ENCODE measurements at places on chromosomes 2 and 18.

DNA sequence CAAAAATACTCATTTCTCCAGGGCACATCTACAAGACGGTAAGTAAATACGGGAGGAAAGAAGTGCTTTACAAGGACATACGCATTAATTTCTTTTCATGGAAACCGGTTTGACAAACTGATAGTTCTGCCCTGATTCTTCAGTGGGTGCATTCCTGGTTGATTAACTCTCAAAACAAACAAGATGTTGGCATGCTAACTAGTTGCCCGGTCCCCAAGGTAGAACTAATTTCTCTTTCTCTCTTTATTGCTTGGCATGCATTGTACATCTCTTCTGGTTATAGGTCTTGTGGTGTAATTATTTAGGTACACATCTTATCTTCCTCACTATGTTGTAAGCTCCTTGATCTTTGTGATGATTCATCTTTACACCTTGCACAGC is 46.9 kb upstream of the SPATS2L start:
- DNase-seq: no peak

DNA sequence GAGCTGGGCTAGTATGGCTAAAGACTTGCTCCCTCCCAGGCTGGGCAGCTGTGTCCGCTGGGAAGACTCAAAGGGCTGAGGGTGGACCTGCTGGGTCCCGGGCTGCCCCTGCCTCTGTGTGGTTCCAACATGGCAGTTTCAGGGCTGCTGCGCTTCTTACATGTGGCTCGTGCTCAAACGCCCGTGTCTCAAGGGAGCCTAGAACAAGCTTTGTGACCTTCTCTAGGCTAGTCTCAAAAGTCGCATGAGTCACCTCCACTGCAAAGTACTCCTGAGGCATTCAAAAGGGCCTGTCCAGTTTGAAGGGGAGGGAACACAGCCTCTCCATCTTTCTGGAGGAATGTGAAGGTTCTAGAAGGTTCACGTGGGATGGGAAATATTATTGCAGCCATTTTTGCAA is 44.7 kb upstream of the RAB31 start:
- no peak for DNase-seq

- no peak for DNase-seq
Observed at GRCh38 chr2:235659767-235660322, 166.0 kb downstream of the AGAP1 start.

DNA sequence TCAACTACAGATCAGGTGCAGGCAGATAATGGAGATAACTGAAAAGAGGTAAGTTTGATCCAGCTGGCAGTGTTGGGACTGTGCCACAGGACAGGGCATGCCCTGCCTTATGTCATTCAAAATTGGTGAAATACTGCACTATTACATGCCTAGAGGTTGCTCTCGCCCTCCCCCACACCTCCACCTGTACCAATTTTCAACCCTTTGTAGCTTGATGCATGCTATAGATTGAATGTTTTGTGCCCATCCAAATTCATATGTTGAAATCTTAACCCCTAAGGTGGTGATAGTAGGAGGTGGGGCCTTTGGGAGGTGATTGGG is 72.1 kb upstream of the LYPD6B start:
- DNase-seq: no peak

DNA sequence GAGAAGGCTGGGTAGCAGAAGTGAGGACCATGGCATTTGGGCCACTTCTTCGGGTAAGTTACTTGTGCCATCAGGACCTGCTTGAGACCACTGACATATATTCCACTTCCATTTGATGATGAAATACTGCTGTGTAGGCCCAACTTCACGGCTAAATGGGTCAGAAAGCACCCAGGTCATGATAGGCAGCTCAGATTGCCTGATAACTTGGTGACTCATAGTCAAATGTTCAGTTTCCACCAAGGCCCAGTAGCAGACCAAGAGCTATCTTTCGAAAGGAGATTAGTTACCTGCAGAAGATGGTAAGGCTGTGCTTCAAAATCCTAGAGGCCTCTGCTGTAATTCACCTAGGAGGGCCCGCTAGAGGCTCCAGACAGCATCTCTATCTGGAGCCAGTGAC is 31.8 kb upstream of the MEX3C start:
- DNase-seq: no peak

GRCh38 chr2:133123904-133124303 is 444.4 kb downstream of the NCKAP5 start:
- DNase-seq: no peak

DNA sequence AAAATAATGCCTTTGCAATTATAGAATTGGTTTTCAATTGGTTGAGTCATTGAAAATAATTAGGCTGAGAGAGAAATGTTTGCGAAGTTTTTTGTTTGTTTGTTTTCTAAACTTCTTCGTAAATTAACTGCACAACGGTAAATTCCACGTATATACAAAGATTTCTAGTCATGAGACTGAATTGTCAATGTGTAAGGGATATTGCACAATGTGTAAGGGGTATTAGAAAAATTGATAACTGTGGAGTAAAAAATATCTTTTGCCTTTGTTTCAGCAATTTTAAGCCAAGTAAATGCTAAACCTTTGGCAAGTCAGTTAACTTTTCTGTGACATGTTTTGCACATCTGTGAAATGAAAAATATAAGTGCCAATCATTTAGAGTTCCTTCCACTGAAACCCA is 606.0 kb downstream of the TMEM182 start:
- no peak for DNase-seq

DNA sequence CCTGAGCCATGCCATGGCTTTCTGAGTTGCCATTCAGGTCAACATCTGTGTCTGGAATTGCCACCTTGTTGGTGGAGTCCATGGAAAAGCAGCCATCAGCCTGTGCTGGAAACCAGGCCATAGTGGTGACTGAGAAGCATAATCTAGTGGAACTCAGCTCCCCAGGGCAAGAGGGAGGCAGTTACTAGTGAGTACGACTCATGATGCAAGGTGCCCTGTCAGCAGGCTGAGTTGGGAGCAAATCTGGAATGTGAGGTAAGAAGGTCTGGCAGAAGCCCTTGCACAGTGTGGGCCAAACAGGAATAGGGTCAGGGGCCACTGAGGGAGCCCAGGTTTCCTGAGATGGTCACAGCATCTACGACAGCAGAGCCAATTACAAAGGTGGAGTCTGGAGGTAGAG is 37.1 kb downstream of the SULT1C2 start:
- no peak for DNase-seq

- no peak for DNase-seq
Observed at GRCh38 chr18:34039611-34040010, 185.1 kb downstream of the NOL4 start.

GRCh38 chr2:48110492-48110891 is 204.2 kb upstream of the FBXO11 start:
- DNase-seq: no peak

DNA sequence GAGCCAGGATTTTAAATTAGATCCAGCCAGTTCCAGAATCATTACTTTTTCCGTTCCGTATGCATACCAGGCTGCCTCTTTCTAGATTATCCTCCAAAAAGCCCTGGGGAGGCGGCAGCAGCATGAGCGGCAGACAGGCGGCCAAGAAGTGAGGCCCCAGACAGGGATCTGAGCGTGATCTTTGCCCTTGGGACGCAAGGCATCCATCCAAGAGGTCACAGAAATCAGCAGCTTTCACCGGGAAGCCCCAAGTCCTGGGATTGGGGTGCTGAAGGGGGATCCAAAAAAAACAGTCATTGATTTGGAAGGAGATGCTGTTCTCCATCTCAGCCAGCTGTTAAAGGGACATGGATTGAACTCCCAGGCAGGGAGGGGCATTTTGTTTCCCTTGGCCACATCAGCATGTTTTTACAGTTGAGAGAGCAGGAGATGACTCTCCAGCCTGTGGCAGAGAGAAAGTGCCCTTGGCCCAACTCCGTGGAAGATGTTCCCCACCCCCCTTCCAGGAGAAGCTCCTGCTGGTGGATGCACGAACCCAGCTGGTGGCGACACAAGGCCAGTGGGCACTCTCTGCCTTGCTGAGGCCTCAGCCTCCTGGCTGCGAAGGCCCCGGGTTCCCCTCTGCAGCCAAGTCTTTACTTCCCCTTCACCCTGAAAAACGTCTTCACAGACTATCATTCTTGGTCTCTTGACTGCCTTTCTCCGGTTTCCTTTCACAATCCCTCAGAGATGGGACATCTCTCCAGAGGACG is 265.6 kb downstream of the ANAPC1 start:
- DNase-seq: no peak

DNA sequence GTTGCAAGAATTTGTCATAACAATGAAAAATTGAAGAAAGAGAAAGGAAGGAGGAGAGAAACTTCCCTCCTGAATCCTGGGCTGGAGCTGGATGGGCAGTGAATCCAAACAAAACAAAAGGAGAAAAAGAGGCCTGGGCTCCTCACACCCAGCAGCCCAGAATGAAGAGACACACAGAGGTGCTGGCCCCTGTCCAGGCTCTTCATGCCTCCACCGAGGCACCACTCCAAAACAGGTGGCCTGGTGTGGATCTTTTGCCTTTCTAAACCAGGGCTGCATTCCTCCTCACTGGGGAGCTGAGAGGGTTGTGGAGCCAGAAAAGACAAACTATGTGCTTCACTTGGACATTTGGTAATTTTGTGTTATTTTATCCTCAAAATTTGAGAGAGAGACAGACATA is 76.0 kb downstream of the FAM124B start:
- no peak for DNase-seq

GRCh38 chr2:209905691-209906090 is 96.7 kb upstream of the RPE start:
- no peak for DNase-seq

DNA sequence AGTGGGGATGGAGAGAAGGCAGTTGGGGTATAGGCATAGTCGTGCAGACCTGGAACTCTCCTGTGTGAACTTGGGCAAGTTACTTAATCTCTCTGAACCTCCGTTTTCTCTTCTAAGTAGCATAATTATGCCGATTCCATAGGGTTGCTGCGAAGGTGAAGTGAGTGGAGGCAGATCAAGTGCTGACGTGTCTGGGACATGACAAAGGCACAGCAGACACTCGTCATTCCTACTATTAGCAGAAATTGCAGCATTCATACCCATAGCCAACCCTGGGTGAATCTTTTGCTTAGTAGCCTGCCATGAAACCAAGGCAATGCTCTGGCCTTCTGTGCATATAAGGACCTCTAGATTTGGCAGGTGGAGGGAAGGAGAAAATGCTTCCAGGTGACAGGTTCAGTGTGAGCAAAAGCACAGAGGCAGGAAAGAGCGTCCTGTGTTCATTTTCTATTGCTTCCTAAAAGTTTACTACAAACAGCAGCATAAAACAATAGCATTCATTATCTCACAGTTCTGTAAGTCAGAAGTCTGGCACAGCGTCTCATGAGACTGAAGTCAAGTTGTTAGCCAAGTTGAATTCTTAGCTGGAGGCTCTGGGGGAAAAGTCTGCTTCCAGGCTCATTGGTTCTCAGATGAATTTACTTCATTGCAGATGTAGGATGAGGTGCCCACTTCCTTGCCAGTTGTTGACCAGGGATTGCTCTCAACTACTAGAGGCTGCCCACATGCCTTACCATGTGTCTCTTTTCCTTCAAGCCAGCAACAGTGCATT is 77.8 kb downstream of the CTIF start:
- no peak for DNase-seq

DNA sequence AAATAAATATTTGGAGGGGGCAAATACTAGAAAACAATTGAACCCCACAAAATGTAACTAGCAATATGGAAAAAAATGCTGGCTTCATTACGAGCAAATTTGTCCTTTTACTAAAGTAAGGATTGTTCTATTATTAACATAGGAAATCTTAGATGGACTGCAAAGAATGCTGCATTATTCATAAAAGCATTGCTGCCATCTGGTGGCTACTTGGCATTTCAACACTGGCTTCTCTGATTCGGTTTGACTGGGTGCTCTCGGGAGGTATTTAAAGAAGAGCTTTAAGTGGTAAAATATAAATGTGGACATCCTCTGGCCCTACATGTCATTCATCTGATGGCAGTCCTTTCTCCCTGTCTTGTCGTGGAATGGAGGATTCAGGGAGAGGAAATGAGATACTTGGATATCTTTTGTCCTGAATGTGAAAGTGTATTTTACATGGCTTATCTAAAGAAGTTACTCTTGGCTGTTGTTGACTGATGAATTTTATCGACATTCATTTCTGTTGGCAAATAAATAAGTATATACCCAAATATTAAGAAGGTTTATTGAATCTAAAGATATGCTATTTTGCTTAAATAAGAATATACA is 130.2 kb downstream of the ARHGAP15 start:
- DNase-seq: peak; percentile 4

GRCh38 chr18:28382215-28382879 is 205.4 kb upstream of the CDH2 start:
- no peak for DNase-seq

DNA sequence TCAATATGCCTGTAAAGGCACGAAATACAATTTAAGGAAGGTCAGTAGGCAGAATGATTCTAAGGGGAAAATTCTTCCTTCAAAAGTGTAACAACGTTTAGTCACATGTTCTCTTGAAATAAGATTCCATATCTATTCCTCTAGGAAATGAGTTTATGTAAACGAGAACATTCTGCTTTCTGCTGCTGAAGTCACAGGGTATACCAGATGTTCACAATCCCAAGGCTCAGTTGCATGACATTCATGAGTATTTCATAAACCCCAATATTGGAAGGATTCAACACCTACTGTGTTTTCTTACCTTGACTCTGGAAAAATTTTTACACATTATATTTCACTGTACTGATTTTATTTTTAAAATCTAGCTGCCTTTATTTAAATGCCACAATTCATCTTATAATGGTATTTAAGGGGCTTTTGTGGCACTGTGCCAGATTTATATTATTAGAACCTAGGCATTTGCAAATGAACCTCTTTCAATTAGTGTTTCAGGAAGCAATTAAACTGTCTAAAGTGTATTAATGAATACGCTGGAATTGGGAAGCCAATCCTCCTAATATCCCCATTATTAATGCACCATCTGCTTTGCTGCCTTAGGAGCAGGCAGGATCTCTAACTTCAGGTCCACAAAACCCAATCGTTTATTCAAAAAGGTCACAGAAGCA is 542.6 kb upstream of the KLHL29 start:
- no peak for DNase-seq

- no peak for DNase-seq
Observed at GRCh38 chr18:26255695-26256622, 29.7 kb downstream of the TAF4B start.

DNA sequence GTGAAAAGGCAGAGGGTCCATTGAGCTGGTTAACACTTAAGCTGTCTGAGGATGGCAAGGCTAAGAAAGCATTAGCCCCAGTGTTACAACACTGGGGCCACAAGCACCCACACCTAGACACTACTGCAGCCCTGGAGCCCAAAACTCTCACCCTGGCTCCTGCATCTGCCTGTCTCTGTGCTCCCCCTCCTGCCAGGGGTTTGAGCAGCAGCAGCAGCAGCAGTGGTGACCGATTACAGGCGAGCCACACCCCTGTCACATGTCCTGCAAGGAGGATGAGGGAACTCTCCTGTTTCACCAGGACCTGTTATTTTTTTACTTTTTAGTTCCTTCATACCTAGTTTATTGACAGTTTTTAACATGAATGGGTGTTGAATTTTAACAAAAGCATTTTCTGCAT is 326.7 kb upstream of the MAP2 start:
- no peak for DNase-seq

GRCh38 chr2:55345064-55345463 is 74.6 kb downstream of the CCDC88A start:
- DNase-seq: no peak

GRCh38 chr2:161586517-161587167 is 37.6 kb upstream of the SLC4A10 start:
- no peak for DNase-seq
